Testis (tissue), 5 donors: ENCODE measurements at places on chromosomes 6 and 20. TPM values are rescaled to one million over a fixed set of nuclear protein-coding genes. Genes with fewer than 3 reads are reported as not detected.

GRCh38 chr6:167396659-167397490 is 72.0 kb downstream of the TTLL2 start:
- DNase-seq: no peak

GRCh38 chr6:32483968-32484613 is 44.4 kb downstream of the HLA-DRA start:
- no peak for DNase-seq

GRCh38 chr6:22827760-22828159 is 258.4 kb downstream of the HDGFL1 start:
- no peak for DNase-seq

- no peak for DNase-seq
These were observed 176.9 kb upstream of the CITED2 start for GRCh38 chr6:139551376-139551775.

DNA sequence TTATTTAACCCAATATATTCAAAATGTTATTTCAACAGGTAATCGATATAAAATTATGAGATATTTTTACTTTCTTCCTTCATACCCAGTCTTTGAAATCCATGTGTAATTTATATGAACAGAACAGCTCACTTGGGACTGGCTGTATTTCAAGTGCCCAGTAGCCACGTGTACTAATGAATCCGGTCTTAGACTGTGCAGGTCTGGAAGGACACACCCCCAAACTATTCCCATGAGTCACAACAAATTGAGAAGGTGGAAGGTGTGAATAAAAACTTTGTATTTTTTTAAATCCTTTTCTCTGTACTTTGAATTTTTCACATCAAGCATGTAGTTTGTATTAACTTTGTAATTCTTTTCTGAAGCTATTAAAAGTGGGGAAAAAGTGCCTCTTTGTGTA is 2.8 kb downstream of the UNC5CL start:
- no peak for DNase-seq

DNA sequence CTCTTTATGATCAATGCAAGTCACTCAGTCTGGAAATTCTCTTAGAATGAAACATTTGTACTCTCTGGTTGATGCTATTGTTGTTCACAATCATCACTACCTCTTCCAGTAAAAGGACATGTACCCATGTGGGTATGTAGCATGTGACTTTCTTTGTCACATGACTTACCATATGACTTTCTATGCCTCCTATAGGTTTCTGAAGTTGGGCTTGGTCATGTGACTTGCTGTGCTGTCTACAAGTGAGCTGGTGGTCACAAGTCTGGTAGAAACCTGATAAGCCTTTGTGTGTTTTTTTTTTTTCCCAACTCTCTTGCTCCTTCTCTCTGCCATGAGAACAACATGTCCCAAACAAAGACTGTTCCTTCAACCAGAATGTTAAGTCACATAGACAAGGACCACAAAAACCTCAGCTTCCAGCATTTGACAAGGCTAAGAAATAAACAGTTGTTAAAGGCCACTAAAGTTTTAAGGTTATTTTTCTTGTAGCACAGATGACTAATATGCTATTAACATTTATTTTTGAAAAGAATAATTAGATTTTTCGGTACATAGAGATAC is 379.2 kb upstream of the SLC35B3 start:
- DNase-seq: no peak

- no peak for DNase-seq
These were observed 21.8 kb downstream of the POM121L2 start for GRCh38 chr6:27290065-27290849.

Gene SRSF3
- total RNA-seq: 183 TPM

GRCh38 chr6:142279350-142280180 is 22.2 kb upstream of the ADGRG6 start:
- no peak for DNase-seq

GRCh38 chr20:1932971-1933370 is 37.8 kb downstream of the SIRPA start:
- DNase-seq: no peak

Gene TRAPPC3L
- not detected for total RNA-seq

DNA sequence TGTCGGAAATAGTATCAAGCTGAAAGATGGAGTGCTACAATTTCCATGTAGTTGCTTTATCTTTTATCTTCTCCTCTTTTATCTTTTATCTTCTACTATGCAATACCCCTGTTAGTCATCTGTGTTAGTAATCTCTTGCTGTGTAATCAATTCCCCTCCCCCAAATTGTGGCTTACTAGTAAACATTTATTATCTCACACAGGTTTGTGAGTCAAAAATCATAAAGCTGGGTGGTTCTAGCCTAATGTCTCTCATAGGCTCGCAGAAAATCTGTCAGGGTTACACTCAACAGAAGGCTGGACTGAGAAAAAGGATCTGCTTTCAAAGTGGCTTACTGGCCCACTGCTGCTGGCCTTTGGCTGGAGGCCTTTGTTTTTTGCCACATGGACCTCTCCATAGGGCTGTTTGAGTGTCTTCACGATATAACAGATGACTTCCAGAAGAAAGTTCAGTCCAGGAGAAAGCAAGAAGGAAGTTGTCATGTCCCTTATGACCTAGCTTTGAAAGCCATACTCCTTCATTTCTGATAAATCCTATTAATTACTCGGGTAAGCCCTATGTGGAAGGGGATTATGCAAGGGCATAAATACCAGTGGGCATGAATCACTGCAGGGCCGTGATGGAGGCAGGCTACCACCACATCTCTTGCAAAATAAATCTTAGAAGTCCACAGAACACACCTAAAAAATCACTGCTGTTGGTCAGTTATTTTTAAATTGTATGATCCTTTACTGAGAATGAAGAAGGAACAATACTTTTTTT is 24.5 kb upstream of the PTCHD4 start:
- DNase-seq: no peak

Gene HLA-DPB1
- total RNA-seq: 39.5 TPM

Gene PERP
- 8.2 TPM for total RNA-seq

DNA sequence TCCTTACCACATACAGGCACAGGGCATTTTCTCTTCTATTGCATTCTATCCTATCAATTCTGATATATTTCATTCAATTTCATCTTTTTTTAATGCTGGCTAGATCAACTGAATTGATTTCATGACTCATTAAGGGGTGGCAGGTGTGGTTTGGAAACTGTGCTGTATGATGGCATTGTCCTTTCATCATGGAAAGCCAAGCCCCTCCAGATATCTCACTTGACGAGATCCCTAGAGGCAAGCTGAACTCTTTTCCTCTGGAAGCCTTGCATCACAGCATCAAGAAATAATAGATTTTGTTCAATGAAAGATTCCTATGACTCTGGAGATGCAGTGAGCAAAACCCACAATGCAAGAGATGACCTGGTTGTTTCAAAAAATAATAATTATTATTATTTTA is 401.2 kb downstream of the PREX1 start:
- DNase-seq: no peak

Gene PCSK2
- 11.7 TPM for total RNA-seq

DNA sequence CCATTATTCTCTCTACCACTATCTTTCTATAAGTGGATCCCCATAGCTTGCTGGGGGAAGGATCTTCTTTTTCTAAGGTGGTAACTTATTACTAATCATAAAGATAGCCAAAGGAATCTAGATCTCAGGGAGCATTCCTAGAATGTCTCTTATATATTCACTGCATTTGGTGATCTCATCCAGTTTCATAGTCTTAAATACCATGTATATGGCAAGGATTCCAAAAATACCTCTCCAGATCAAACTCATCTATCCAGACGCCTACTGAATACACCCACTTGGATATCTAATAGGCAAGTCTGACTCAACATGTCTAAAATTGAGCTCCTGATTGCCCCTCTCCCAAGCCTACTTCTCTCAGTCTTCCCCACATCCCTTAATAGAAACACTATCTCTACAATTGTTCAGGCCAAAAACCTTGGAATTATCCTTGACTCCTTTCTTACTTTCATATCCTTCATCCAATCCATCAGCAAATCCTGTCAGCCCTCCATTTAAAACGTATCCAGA is 264.4 kb downstream of the HACE1 start:
- DNase-seq: no peak

DNA sequence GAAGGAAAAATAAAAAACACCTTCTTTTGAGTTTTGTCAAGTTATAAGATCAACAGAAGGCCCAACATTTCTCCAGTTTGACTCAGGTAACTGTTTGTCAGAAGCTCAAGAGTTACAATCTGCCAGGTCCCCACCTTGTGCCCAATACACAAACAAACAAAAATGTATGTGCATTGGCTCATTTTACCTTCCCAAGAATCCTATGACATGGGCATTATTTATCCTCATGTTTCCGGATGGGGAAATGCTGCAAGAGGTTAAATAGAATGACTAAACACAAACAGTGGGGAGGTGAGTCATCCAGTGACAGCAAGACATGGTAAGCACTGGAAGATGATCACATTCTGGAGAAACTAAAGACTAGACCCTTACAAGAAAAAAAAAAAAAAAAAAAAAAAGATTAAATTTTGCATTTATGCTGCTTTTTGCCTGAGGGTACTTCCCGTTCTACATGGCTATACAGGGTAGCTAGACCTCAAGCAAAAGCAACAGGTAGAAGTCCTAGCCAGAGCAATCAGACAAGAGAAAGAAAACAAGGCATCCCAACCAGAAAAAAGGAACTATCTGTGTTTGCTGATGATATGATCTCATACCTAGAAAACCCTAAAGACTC is 23.6 kb upstream of the ANKRD60 start:
- no peak for DNase-seq

DNA sequence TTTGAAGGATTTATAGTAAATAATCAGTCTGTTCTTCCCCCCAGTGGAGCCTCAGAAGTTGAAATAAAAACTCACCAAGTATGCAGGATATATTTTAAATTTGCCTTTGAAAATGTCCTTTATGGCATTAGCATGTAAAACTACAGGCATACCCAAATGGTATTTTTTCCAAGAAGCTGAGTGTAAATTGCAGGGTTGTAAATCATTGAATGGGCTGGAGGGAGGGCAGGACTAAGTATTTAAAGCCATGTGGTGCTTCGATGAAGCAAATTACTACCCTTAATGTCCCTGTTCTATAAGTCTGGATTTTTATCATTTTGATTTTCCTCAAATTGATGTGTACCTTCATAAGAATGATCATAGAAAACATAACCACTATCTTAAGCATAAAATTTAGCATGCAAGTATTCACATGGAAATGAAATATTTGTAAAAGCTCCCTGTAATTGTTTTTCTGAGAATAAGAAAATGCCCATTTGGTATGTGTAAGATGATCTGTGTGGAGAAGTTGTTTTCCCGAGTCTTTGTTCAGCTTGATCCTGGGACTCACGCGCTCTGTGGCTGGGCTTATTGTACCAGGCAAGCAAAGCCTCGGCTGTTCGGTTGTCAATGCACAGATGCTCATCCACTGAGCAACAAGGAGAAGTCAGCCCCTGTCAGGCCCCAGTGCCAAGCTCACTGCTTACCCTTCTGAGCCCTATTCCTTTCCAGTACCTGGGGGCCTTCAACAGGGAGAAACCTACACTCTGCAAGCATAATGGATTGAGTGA is 66.7 kb downstream of the CD164 start:
- no peak for DNase-seq

DNA sequence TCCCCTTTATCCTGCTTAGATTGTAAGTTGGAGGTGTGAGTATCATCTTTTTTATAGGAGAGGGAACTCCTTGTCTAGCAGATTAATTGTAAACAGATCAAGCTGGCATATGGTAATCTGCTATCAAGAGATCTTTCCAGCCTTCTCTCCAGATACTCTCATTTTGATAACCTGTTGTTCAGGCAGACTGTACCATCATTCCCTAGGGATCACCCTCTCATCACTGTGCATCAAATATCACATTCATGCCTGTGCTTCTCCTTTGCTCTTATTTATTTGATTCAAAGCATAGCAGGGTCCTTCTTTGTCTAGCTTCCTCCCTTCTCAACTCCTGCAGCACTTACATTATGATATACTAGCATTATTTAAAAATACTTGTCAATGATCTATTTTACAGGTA is 73.8 kb downstream of the LRRC1 start:
- no peak for DNase-seq

- no peak for DNase-seq
These were observed 51.9 kb downstream of the VGLL2 start for GRCh38 chr6:117317261-117317660.

Gene BTN1A1
- total RNA-seq: 0.31 TPM

Gene GNAS-AS1
- 4.4 TPM for total RNA-seq

DNA sequence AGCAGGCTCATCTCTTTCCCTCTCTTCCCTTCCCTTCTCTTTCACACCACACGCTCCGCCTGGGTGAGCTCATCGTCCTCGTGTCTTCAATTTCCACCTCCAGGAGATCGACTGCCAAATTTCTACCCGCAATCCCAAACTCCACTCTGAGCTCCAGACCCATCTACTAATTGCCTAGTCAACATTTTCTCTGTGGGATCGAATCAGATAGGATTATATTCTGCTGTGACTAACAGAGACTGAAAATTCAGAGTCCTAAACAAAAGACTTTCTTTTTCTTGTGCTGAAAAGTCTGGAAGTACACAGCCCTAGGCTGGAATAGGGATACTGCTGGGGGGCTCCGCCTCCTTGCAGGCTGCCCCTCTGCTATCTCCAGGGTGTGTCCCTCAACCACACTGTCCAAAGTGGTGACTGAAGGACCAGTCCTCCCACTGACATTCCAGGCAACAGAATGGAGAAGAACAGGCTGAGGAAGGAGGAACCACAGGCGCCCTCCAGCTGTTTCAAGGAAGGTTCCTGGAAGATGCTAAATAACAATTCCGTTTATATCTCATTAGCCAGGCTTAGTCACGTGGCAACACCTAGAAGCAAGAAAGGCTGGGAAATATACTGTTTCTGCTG is 5.0 kb upstream of the HSPA12B start:
- peak; percentile 48 for DNase-seq

GRCh38 chr6:31083742-31084354 is 28.5 kb downstream of the C6orf15 start:
- peak; percentile 41 for DNase-seq

Gene NT5E
- 32.4 TPM for total RNA-seq

GRCh38 chr6:17950095-17950494 is 37.3 kb downstream of the KIF13A start:
- no peak for DNase-seq

Gene ELOVL4
- total RNA-seq: 9.1 TPM

GRCh38 chr6:38804358-38804757 is 89.2 kb downstream of the DNAH8 start:
- DNase-seq: no peak

Gene PRDM1
- total RNA-seq: 3.5 TPM

GRCh38 chr20:53609491-53610445 is 16.1 kb upstream of the ZNF217 start:
- peak; percentile 44 for DNase-seq

- DNase-seq: no peak
These were observed 167.9 kb upstream of the JARID2 start for GRCh38 chr6:15077961-15078360.

Gene ZBTB46
- total RNA-seq: 12.5 TPM
